ENCODE measurements at places on chromosomes 5 and 9. TPM values are rescaled to one million over a fixed set of nuclear protein-coding genes. Genes with fewer than 3 reads are reported as not detected.

CCL27 gene
- total RNA-seq: not detected

SLC38A9 gene
- total RNA-seq: 46.2 TPM

TRIP13 gene
- 2.1 TPM for total RNA-seq

SLC25A2 gene
- total RNA-seq: not detected

DRD1 gene
- 2.6 TPM for total RNA-seq

CEL gene
- total RNA-seq: under 0.01 TPM

MOB3B gene
- total RNA-seq: under 0.01 TPM

IFNA4 gene
- total RNA-seq: not detected

KCNV2 gene
- not detected for total RNA-seq

TRAF1 gene
- 2.6 TPM for total RNA-seq

SLC36A1 gene
- total RNA-seq: 4.6 TPM

PTAR1 gene
- total RNA-seq: 74.5 TPM

ATOSB gene
- total RNA-seq: 18.2 TPM

GIN1 gene
- 7.2 TPM for total RNA-seq

TIMD4 gene
- not detected for total RNA-seq

PLAA gene
- total RNA-seq: 36.7 TPM

KIF12 gene
- not detected for total RNA-seq

GPRIN1 gene
- 6.3 TPM for total RNA-seq

Data from fibroblast of lung (primary cell).